Stimulated activated CD4-positive, alpha-beta T cell treated with anti-CD3 and anti-CD28 coated beads, Interleukin-2, amount 100 ng/mL, for 24 hours (primary cell): ENCODE measurements at places on chromosomes 1 and 21.
A peak's percentile ranks its signal among the peaks of the same experiment; 100 is the strongest.

- DNase-seq: no peak
Observed at GRCh38 chr1:224427346-224427745, 7.3 kb downstream of the WDR26 start.

DNA sequence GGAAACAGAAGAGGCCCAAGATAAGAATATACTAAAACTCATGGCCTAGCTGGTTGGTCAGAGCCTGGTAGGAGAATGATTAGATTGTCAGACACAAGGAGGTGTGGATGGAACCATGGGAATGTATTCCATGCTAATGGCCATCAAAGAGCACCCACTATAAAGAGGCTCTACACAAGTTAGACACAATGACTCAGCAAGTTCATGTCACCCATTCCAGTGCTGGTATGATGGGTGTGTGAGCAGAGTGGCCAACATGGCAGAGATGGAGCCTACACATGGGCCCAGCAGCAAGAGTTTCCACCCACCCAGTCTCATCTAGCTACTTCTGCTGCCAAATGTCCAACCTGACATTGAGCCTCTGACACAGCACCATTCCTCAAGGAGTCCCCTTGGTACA lies 97.5 kb upstream of the COG2 start:
- DNase-seq: no peak

DNA sequence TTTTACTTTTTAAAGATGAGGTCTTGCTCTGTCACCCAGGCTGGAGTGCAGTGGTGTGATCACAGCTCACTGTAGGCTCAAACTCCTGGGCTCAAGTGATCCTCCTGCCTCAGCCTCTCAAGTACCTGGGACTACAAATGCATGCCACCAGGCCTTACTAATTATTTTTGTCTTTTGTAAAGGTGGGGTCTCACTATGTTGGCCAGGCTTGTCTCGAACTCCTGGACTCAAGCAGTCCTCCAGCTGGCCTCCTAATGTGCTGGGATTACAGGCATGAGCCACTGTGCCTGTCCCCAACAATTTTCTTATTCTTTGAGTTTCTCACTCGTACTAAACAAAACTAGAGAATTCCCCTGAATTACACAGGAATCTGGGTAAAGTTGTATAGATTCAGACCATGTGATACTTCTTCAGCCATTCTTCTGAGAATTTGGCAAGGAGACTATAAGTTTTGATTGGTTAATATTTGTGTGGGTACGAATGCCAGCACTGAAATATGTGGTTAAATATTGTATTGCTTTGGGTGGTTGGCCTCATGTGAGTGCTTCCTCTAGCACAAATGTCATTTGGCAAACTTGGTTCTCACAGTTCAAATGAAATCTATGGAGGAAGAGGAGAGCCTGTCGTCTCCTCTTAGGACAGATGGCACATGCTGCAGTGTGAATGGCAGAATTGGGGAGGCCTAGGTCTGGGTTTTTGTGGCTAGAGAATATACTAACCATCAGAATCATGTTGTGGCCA lies 104.9 kb downstream of the RUNX1 start:
- no peak for DNase-seq

DNA sequence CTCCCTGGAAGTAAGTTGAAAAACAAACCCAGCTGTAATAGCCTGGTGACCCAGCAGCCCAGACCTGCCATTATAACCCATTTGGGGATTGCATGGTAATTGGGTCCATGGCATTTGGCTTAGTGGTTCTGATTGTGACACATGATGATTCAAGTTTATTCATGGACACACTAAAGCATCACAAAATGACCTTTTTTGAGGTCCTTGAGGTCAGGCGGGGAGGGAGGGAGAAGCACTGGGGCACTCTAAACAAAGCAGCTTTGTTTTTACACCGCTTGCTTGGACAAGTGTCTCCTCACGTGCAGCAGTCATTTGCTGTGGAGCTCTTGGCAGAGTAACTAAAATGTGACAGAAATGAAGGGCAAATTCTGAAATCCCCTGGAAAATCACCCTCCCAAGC lies 241.0 kb upstream of the SGIP1 start:
- DNase-seq: no peak

DNA sequence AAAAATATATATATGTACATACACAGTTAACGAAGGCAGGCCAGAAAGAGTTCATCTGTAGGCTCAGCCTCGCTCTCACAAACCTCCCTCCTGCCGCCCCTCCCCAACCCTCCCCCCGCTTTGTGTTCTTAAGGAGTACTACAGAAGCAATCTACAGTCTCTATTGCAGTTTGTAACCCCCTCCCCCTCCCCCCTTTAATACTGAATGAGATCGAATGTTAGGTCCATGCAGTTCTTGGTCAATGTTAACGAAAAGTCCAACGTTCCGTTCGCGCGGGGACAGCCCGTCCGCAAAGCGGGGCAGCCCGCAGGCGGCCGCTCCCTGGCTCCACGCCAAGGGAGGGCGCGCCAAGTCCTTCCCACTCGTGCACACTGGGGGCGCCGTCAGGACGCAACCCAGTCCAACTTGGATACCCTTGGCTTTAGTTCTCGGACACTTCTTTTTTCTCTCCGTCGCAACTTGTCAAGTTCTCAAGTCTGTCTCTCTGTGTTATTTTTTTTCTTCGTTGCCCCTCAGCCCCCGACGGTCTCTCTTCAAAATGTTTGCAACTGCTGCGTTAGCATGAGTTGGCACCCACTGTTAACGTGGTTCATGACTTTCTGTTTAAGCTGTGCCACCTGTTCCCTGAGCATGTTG lies 2.2 kb downstream of the JUN start:
- peak; percentile 52 for DNase-seq

- DNase-seq: no peak
Observed at GRCh38 chr1:153881751-153882150, 41.0 kb downstream of the GATAD2B start.

- no peak for DNase-seq
Observed at GRCh38 chr1:156530006-156530405, 29.4 kb upstream of the MEF2D start.

DNA sequence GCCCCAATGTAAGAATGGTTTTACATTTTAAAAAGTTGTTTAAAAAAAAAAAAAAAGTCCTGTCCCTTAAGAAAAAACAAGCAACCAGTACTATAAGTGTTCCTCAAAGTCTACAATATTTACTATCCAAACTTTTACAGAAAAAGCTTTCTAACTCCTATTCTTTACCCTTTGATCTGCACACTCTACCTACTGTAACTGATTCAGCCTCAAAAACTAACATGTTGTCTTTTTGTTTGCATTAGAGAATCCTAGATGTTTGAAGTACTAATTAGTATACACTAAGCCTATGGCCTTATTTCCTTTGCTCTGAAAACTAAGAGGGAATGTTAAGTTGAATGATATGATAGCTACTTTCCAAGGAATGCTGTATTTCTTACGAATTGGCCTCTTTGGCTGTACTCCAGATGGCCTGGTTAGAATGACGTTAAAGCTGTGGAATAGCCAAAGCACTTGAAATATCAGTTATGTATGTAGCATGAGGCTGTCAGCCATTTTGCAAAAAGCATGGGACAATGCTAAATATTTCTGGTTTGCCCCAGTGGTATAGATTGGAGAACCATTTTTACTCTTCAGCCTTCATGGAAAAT lies 234.8 kb downstream of the GPR52 start:
- DNase-seq: no peak

DNA sequence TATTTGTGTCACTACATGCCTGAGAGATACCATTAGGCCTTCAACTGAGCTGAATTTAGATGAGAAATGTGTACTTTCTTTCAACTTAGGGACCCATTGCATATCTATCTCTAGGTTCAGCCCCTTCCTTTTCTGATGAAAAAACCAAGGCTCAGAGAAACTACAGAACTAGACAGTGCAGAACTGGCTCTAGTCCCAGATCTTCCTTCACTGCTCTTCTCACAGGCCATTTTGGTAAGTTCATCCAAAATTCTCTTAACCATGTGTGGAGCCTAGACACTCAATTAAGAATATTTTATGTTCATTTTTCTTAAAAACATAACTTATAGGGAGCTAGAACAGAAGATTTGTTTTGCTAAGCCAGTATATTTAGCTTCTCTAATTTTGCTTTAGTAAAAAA lies 128.9 kb downstream of the ASTN1 start:
- DNase-seq: no peak

DNA sequence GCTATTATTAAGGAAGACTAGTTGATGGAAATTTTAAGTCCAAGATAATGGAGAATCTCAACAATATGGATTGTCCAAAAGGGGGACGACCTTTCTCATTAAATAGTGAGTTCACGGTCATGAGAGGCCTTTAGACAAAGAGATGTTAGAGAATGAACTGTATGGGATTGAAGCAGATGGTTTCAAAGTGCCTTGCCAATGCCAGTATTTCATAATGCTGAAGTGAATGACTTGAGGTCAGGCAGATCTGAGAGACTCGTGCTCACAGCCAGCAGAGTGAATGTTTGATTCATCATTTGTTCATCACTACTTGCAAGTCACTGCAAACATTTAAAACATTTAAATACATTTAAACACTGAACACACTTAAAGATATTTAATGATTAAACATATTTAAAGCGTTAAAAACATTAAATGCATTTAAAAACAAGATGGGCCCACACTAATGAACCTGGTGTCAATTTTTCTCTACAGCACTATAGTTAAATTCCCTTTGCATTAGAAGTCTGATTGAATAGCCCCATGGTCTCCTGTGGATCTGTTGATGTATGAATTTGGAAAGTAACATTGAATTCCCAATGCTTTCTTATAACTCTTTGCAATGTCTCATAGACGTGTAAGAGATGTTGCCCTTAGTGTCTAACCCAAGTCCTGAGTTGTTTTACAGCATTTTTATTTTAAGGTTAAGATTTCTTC lies 80.7 kb downstream of the TGFB2 start:
- DNase-seq: no peak

DNA sequence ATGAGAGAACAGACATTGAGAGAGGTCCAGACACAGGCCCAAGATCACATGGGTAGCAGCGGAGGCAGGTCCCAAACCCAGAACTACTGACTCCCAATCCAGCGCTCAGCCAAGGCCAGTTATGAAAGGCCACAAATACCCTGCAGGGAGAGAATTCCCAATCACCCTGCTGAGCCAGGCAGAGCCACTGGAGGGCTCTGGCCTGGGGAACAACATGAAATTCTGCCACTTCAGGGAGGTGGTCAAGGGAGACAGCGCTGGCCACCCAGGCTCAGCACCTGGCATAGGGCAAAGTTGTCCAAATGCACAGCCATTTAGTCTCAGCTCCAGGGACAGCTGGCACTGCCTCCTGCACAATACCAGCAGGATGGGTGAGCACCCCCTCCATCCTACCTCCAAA lies 27.5 kb downstream of the SLC9A1 start:
- no peak for DNase-seq

- no peak for DNase-seq
Observed at GRCh38 chr1:72485801-72486200, 203.5 kb upstream of the NEGR1 start.
